ENCODE measurements at places on chromosomes 16 and 17. TPM values are rescaled to one million over a fixed set of nuclear protein-coding genes. Genes with fewer than 3 reads are reported as not detected.

Gene DUS2
- 10.4 TPM for total RNA-seq

DNA sequence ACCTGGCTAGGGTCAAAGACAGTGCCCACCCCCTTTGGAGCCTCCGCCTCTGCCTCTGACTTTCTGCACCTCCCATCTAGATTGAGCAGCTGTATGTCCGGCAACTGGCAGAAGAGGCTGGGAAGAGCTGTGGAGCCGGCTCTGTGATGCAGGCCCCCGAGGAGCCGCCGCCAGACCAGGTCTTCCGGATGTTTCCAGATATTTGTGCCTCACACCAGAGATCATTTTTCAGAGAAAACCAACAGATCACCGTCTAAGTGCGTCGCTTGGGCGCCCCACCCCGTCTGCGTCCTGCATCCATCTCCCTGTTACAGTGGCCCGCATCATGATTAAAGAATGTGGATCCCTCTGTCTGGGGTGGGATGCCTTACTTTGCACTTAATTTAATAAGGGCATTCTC is 22.1 kb downstream of the IRF8 start:
- H3K27me3 ChIP-seq: no peaks in the 10 kb centered on the region
- DNase-seq: no peak
- H3K4me3 ChIP-seq: no peak overlapping the region
- peaks cover 3% of the 10 kb centered on the region for H3K36me3 ChIP-seq
- peaks cover 8% of the 10 kb centered on the region for H3K4me1 ChIP-seq
- no peak overlapping the region for H3K27ac ChIP-seq

GRCh38 chr17:66354981-66355380 is 52.6 kb downstream of the PRKCA start:
- no peak overlapping the region for H3K27ac ChIP-seq
- H3K4me3 ChIP-seq: no peak overlapping the region
- H3K27me3 ChIP-seq: no peaks in the 10 kb centered on the region
- H3K4me1 ChIP-seq: peaks cover 34% of the 10 kb centered on the region
- no peak for DNase-seq

- H3K27ac ChIP-seq: no peak overlapping the region
- DNase-seq: no peak
- no peak overlapping the region for H3K4me3 ChIP-seq
- H3K27me3 ChIP-seq: no peaks in the 10 kb centered on the region
Observed at GRCh38 chr17:47948706-47949196, 7.4 kb downstream of the PNPO start.

DNA sequence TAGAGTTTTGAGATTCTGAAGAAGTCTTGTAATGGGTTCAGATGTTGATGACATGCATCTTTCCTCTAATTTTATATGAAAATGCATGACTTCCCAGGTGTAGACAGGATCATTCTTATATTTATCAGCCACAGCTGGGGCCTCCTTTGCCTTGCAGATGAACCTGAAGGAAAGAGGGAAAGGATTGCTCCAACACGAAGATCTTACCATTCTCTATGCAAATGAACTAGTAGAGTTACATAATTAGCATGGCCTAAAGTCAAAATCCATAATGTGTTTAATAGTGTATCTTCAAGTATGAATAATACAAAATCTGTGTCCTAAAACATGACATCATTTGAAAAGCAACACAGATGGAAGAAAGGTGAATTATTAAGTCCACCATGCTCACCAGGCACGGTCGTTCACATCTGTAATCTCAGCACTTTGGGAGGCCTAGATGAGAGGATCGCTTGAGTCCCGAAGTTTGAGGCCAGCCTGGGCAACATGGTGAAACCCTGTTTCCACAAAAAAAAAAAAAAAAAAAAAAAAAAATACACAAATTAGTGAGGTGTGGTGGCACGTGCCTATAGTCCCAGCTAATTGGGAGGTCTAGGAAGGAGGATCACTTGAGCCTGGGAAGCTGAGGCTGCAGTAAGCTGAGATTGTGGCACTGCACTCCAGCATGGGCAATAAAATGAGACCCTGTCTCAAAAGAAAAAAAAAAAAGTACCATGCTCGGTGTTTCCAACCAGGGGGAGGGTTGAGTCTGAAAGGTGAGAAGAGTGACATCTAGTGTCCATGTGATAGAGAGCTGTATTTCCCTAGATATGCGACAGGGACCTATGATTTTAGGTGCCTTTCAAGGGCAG is 6.3 kb downstream of the VWA3A start:
- H3K4me1 ChIP-seq: no peaks in the 10 kb centered on the region
- no peaks in the 10 kb centered on the region for H3K36me3 ChIP-seq
- H3K27me3 ChIP-seq: peaks cover 3% of the 10 kb centered on the region
- no peak overlapping the region for H3K4me3 ChIP-seq

- H3K4me1 ChIP-seq: peaks cover 56% of the 10 kb centered on the region
- H3K27ac ChIP-seq: peak overlapping the region; percentile 58
- DNase-seq: peak; percentile 39
- H3K27me3 ChIP-seq: no peaks in the 10 kb centered on the region
- H3K36me3 ChIP-seq: peaks cover 76% of the 10 kb centered on the region
- H3K4me3 ChIP-seq: peak overlapping the region; percentile 12
Observed at GRCh38 chr16:27464626-27465482, 62.9 kb downstream of the IL21R start.

GRCh38 chr17:45247429-45248131 is 14.3 kb downstream of the SPATA32 start:
- peak; percentile 95 for DNase-seq
- H3K36me3 ChIP-seq: peaks cover 67% of the 10 kb centered on the region
- peaks cover 87% of the 10 kb centered on the region for H3K4me1 ChIP-seq
- peak overlapping the region; percentile 75 for H3K4me3 ChIP-seq
- no peaks in the 10 kb centered on the region for H3K27me3 ChIP-seq

DNA sequence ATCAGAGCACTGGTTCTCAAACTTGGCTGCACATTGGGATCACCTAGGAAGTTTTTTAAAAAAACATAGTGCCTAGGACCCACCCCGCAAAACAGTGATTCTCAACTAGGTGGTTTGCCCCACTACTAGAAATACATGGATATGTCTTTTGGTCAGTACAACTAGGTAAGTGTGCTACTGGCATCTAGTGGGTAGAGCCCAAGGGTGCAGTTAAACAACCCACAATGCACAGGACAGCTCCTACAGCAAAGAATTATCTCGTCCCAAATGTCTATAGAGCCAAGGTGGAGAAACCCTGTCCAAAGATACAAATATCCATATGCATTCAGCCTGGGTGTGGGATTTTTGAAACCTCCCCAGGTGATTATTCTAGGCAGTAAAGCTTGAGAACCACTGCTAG is 11.8 kb upstream of the ZNF19 start:
- no peaks in the 10 kb centered on the region for H3K36me3 ChIP-seq
- H3K27ac ChIP-seq: no peak overlapping the region
- no peak for DNase-seq
- H3K4me3 ChIP-seq: no peak overlapping the region
- no peaks in the 10 kb centered on the region for H3K27me3 ChIP-seq

GRCh38 chr16:30184891-30185682 is 1.7 kb downstream of the CORO1A start:
- H3K36me3 ChIP-seq: peaks cover 43% of the 10 kb centered on the region
- peak overlapping the region; percentile 100 for H3K4me3 ChIP-seq
- H3K4me1 ChIP-seq: peaks cover 51% of the 10 kb centered on the region

DNA sequence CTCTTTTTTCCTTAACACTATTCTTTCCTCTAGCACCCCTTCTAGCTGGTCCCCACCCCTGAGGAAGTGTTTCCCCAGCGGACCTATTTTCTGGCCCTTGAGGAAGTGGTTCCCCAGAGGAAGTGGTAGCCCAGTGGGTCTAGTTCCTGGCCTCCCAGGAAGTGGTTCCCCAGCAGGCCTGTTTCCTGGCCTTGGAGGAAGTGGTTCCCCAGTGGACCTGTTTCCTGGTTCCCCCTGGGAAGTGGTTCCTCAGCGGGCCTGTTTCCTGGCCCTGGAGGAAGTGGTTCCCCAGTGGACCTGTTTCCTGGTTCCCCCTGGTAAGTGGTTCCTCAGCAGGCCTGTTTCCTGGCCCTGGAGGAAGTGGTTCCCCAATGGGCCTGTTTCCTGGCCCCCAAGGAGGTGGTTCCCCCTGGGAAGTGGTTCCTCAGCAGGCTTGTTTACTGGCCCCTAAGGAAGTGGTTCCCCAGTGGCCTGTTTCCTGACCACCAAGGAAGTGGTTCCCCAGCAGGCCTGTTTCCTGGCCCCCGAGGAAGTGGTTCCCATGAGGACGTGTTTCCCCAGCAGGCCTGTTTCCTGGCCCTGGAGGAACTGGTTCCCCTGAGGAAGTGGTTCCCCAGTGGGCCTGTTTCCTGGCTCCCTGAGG is 58.3 kb downstream of the NTN1 start:
- H3K4me3 ChIP-seq: no peak overlapping the region
- no peaks in the 10 kb centered on the region for H3K27me3 ChIP-seq
- DNase-seq: no peak

- no peaks in the 10 kb centered on the region for H3K27me3 ChIP-seq
- no peaks in the 10 kb centered on the region for H3K36me3 ChIP-seq
- DNase-seq: no peak
Observed at GRCh38 chr17:77180503-77181357, 40.0 kb downstream of the SEC14L1 start.

GRCh38 chr17:74427763-74428153 is 4.1 kb upstream of the GPRC5C start:
- no peaks in the 10 kb centered on the region for H3K36me3 ChIP-seq
- no peak for DNase-seq
- H3K4me3 ChIP-seq: no peak overlapping the region
- H3K27ac ChIP-seq: no peak overlapping the region
- H3K4me1 ChIP-seq: peaks cover 26% of the 10 kb centered on the region

Gene TM4SF5
- total RNA-seq: not detected

GRCh38 chr17:47695429-47696376 is 1.7 kb downstream of the TBKBP1 start:
- no peaks in the 10 kb centered on the region for H3K36me3 ChIP-seq
- peaks cover 54% of the 10 kb centered on the region for H3K4me1 ChIP-seq
- no peaks in the 10 kb centered on the region for H3K27me3 ChIP-seq
- no peak overlapping the region for H3K27ac ChIP-seq
- H3K4me3 ChIP-seq: peak overlapping the region; percentile 64
- DNase-seq: no peak

- H3K4me3 ChIP-seq: peak overlapping the region; percentile 36
- peak overlapping the region; percentile 41 for H3K27ac ChIP-seq
- H3K4me1 ChIP-seq: peaks cover 11% of the 10 kb centered on the region
Observed at GRCh38 chr17:32877164-32877764, 340 bp upstream of the MYO1D start.

- no peak overlapping the region for H3K27ac ChIP-seq
- DNase-seq: no peak
- H3K36me3 ChIP-seq: no peaks in the 10 kb centered on the region
- no peak overlapping the region for H3K4me3 ChIP-seq
Observed at GRCh38 chr16:19753815-19754643, 36.0 kb downstream of the IQCK start.

GRCh38 chr17:8436844-8437171 is 1.1 kb downstream of the NDEL1 start:
- H3K27ac ChIP-seq: peak overlapping the region; percentile 98
- peaks cover 14% of the 10 kb centered on the region for H3K36me3 ChIP-seq
- DNase-seq: no peak
- peak overlapping the region; percentile 78 for H3K4me3 ChIP-seq
- no peaks in the 10 kb centered on the region for H3K27me3 ChIP-seq
- peaks cover 29% of the 10 kb centered on the region for H3K4me1 ChIP-seq

Gene GP1BA
- not detected for total RNA-seq

DNA sequence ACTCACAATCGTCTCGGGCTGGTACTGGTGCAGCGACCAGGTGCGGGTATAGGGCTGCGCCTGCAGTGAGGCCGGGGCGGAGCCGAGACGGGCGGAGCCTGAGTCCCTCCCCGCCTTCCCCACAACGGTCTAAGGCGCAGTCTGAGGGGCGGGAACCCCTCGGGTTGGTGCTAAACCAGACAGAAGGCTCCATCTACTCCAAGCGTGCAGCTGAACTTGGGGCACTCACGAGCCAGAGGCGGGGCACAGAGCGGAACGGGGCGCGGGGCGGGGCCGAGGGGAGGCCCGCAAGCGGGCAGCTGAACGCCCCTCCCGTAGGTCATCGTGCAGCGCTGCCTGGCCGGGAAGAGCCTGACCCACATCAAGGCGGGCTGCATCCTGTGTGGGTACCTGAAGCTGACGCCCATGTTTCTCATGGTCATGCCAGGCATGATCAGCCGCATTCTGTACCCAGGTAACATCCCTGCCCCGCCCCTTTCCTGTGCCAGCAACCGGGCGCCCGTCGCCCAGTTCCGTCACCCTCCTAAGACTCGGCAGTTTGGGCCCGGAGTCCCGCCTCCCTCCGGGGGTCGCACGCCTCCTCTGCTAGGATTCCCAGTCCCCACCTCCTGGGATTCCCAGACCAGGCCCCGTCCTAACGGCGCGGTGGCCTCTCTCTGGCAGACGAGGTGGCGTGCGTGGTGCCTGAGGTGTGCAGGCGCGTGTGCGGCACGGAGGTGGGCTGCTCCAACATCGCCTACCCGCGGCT is 5.0 kb downstream of the SLC5A2 start:
- peak overlapping the region; percentile 89 for H3K4me3 ChIP-seq
- H3K36me3 ChIP-seq: peaks cover 5% of the 10 kb centered on the region
- H3K27me3 ChIP-seq: no peaks in the 10 kb centered on the region
- H3K27ac ChIP-seq: peak overlapping the region; percentile 45

GRCh38 chr16:53629607-53630312 is 73.9 kb downstream of the RPGRIP1L start:
- H3K4me3 ChIP-seq: no peak overlapping the region
- no peaks in the 10 kb centered on the region for H3K27me3 ChIP-seq
- H3K27ac ChIP-seq: no peak overlapping the region
- no peaks in the 10 kb centered on the region for H3K36me3 ChIP-seq
- no peak for DNase-seq

- H3K36me3 ChIP-seq: no peaks in the 10 kb centered on the region
- no peak for DNase-seq
- no peak overlapping the region for H3K27ac ChIP-seq
- H3K27me3 ChIP-seq: peaks cover 28% of the 10 kb centered on the region
- no peak overlapping the region for H3K4me3 ChIP-seq
Observed at GRCh38 chr17:47778184-47778635, 43.4 kb downstream of the OSBPL7 start.

DNA sequence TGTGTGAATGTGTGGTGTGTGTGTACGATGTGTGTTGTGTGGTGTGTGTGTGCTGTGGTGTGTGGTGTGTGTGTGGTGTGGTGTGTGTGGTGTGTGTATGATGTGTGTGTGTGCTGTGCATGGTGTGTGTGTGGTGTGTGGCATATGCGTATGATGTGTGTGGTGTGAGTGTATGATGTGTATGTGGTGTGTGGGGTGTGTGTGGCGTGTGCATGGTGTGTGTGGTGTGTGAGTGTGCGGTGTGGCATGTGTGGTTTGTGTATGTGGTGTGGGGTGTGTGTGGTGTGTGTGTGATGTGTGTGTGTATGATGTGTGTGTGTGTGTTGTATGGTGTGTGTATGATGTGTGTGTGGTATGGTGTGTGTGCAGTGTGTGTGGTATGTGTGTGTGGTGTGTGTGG is 50.5 kb upstream of the MPHOSPH6 start:
- no peaks in the 10 kb centered on the region for H3K4me1 ChIP-seq
- no peaks in the 10 kb centered on the region for H3K27me3 ChIP-seq
- no peaks in the 10 kb centered on the region for H3K36me3 ChIP-seq
- H3K27ac ChIP-seq: no peak overlapping the region
- no peak overlapping the region for H3K4me3 ChIP-seq

Gene CES4A
- 14.9 TPM for total RNA-seq

Gene IL32
- total RNA-seq: 383 TPM

Data from CD4-positive, alpha-beta T cell (primary cell).